ENCODE measurements at places on chromosomes 4 and X.

DNA sequence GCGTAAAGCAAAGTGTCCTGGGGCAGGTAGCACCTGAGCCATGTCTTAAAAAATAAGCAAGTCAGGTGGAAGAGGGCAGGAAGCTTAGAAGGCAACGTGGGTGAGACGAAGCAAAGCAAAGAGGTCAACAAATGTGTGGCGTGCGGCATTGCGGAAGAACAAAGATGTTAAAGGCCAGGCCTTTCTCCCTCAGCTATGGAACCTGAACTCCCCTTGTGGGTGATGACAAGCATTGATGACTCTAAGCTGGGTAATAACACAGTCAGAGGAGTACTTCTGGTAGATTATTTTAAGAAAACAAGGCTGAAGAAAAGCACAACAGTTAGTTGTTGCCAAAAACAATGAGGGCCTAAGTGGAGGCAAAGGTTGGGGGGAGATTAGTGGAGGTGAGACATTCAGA lies 29.0 kb upstream of the SORBS2 start:
- no peak for DNase-seq

- DNase-seq, result no peak
Measured at GRCh38 chr4:183586824-183587223, 72.2 kb downstream of the RWDD4 start.

- no peak for DNase-seq
Measured at GRCh38 chr4:159922119-159922518, 819.2 kb downstream of the RAPGEF2 start.

DNA sequence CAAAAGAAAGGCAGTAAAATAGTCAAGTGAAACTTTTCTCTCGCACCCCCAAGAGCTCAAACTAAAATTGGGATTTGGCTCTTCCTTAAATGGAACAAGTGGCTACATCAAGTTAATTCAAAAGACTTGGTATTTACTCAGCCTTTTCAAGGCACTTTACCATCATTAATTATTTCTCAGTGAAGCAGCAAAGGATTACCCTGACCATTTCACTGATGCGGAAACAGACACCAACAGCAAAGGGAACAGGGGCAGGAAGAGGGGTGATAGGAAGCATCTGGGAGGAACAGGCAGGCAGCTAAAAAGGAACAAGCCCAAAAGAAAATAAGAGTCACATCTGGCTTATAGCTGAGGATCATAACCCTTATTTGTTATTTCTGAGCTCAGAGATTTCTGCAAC lies 2.7 kb downstream of the SCML2 start:
- DNase-seq, result no peak

DNA sequence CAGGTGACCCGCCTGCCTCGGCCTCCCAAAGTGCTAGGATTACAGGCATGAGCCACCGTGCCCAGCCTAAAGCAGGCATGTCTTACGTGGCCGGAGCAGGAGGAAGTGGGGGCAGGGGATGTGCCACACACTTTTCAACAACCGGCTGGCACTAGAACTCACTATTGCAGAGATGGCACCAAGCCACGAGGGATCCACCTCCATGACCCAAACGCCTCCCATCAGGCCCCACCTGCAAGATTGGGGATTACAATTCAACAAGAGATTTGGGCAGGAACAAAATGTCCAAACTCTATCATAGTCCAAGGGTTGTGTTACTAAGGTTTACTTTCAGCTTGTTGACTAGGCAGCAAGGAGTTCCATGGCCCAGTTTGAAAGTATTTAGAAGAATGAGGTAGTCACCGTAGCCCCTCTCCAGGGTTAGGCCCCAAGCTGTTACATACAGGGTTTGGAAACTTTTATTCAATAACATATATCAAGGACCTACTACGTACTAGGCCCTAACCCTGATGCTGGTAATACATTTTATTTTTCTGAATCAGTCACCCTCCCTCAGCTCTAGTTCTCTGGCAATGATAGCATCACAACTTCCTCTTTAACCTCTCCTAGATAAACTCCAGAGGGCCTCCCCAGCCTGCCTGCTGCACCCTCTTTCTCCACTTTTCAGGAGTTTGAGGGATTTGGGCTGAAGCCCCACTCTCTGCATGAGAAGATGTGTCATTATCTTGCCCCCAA lies 18.0 kb upstream of the TBC1D14 start:
- no peak for DNase-seq

Data from central memory CD4-positive, alpha-beta T cell (primary cell).